ENCODE measurements at places on chromosomes 1 and 21.
A peak's percentile ranks its signal among the peaks of the same experiment; 100 is the strongest.

DNA sequence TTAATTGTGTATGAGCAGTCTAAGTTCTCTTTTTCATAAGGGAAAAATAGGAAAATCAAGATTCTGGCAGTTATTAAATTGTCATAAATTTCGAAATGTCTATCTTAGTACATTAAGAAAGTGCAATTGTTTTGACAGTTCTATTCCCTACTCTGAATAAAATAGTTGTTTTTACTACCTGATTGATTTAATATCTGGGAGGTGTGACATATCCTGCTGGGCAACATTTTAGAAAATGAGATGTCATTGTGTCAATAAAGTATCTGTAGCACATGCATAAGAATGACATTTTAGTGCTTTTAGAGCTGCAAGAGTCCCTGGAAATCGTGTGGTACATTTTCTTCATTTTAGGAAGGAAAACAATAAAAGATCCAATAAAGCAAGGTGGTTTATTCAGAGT lies 139.2 kb upstream of the COL11A1 start:
- no peak for DNase-seq

DNA sequence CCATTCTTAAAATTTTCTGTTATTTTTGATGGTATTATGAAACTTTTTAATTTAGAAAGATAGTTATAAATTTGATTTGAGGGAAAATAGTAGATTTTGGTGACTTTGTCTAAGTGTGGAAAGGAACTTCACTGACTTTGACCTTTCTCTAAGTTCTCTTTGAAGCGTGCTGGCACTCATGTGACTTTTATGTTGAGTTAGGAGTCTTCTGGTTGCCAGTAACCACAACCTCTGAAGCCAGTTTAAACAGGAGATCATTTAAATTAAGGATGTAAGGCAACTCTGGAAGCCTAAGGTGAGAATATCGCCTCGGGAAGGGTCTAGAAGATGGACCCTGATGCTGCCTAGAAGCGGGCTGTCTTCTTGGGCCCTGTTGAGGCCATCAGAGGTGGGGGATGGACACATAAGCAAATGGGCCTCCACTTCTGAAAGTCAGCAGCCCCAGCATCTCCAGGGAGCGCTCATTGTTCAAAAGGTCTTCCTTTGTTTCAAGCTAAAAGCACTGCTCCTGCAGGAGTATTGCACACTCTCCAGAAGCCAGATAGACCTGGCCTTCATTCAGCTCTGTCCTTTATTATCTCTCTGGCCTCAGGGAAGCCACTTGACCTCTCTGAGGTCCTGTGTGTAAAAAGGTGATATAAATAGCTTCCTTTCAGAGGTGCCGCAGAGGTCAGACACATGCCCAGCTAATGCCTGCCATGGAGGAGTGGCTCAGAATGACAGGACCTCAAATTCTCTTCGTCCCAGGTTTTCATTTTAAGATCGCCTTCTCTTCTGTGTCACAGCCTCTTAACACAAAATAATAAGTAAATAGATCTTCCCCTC lies 5.1 kb upstream of the RCAN1 start:
- no peak for DNase-seq

DNA sequence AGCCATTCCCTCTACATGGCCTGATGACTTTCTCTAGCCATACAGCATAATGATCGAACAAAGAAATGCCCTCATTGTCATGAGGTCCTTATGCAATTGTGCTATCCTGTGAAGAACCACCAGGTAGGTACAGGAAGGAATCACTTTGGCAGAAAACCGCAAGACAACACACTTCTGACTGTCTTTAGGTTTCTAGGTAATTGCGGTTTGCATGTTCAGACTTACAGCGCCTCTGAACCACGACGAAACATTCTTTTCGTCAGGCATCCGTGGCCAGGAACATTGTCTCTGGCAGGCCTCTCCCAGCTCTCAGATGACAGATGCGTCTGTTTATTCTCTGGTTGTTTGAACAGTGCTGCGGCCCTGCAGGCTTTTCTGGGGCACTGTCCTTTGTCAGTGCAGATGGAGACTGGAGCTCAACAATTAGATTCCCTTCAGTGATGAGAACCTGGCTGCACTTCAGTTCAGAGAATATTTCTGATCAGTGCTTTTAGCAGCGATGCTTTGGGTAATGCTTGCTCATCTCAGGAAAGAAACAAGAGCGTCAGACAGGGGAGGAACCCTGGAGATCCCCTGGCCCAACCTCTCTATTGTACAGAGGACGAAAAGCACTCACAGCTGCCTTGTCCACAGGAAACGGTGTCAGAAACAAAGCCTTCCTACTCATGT lies 63.4 kb downstream of the B3GALT5 start:
- peak; percentile 25 for DNase-seq

- DNase-seq = no peak
These were observed 13.2 kb downstream of the SLX9 start for GRCh38 chr21:44952929-44953627.

DNA sequence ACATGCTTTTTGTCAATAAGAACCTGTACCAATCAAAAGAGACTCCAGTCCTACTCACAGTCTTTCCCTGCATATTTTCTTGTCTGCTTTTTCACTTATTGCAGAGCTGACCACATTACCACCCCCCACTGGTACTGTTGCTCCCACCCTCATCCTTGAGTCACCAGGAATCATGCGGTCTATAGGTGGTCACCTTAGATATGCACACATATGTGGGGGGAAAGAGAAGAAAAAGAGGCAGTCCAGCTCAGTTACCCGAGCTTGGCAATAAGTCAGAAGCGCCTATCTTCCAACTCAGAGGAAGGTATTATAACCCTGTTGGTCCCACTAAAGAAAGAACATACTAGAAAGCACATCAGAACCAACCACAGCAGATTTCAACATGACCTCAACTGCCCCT lies 119.2 kb downstream of the SMYD2 start:
- no peak for DNase-seq

GRCh38 chr1:42846257-42847110 lies at the start of gene ZNF691:
Gene ZNF691 (plus strand): TSS chr1:42846613. CDS start chr1:42849659, 3,046 bp downstream.
- DNase-seq = peak; percentile 94

DNA sequence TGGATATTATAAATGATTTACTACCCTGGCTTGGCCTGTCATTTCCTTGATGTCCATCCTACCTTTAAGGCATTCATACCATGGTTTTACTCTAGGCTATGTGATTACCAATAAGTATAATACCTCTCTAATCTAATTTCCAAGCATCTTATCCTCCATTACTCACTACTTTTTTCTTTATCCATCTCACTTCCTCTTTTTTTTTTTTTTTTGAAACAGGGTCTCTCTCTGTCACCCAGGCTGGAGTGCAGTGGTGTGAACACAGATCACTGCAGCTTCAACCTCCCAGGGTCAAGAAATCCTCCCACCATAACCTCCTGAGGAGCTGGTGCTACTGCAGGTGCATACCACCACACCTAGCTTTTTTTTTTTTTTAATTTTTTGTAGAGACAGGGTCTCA lies 39.9 kb downstream of the INKA2 start:
- no peak for DNase-seq

GRCh38 chr1:114033216-114033706 lies 54.0 kb downstream of the OLFML3 start:
- peak; percentile 46 for DNase-seq

- DNase-seq = peak; percentile 36
These were observed 29.1 kb upstream of the IGSF5 start for GRCh38 chr21:39715804-39716397.

DNA sequence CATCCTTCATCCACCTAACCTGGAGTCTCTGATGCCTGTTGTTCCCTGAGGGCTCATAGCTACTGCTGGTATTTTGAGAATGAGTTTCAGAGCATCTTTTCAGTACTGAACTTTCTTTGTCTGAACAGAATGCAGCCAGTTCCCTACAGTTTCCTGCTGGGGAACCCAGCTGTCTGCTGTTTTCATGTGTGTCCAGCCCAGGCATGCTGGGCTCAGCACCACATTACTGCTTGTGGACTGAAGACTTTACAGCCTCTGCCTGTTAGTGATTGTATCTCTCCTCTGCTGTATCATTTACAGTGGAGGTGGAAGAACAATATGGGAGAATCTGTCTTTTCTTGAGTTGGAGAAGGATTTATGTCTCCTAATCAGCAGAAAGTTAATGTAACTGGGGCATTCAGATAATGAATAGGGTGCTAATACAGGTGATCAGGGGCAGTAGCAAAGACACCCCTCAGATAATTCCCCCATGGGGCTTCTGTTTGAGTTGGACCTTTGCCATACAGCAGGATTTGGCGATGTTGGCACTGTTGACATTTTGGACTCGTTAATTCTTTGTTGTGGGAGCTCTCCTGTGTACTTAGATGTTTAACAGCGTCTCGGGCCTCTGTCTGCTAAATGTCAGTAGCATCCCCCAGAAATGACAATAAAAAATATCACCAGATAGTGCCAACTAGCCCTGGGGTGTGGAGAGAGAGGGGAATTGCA lies 207.7 kb downstream of the HHAT start:
- no peak for DNase-seq

DNA sequence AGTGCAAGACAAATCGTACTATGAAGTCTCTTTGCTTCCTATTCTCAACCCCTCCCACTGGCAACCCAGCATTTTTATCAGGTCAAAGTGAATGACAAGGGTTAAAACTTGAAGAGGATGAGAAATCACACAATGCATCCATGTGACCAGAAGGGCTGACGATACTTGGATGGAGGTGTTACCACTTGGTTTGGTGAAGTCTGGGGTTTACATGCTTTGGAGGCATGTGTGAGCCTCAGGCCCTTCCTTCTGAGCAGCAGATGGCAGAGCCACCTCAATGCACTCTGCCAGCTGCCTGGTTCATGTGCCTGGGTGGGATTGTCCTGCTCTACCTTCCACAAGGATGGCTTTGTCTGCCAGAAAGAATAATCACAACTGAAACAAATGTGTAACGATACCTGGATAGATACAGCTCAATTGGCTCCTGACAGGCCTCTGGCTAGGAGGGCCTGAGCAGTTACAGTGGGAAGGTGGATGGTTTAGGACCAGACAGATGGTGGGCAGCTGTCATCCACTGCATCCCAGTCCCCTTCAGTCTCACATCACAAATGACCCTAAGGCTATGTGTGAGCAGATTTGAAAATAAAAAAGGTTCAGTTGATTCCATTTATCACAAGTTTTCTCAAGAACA lies 51.5 kb upstream of the CNIH3 start:
- no peak for DNase-seq

DNA sequence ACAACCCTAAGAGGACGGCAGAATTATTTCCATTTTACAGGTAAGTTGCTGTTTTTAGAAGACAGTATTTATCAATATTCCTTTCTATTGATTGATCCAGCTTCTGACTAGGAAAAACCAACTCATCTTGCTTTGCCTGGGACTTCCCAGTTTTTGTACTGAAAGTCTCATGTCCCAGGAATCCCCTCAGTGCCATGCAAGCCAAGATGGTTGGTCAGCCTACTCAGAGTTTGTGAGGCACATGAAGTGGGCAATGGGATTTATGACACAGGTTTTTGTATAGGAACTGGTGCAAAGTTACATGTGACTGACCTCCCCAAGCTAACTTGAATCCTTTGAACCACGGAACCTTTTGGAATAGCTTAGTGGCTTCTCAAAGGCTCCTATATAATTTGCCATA lies 45.5 kb downstream of the GNG12 start:
- DNase-seq = no peak
